Chondrocyte (in vitro differentiated cells): ENCODE measurements at places on chromosomes 7 and 10. TPM values are rescaled to one million over a fixed set of nuclear protein-coding genes. Genes with fewer than 3 reads are reported as not detected.
A peak's percentile ranks its signal among the peaks of the same experiment; 100 is the strongest.

Gene WAPL
- 28.6 to 34.3 TPM (median 29.1 TPM) in 3 replicates for total RNA-seq

Gene R3HCC1L
- 9.1 to 9.9 TPM (median 9.8 TPM) in 3 replicates for total RNA-seq

Gene BLNK
- not detected in 3 replicates for total RNA-seq

- peaks cover 18% of the 10 kb centered on the region for H3K36me3 ChIP-seq
- no peak overlapping the region for H3K27ac ChIP-seq
- peaks cover 13% of the 10 kb centered on the region for H3K4me1 ChIP-seq
- H3K4me3 ChIP-seq = no peak overlapping the region
- no peaks in the 10 kb centered on the region for H3K27me3 ChIP-seq
Measured at GRCh38 chr10:132701846-132702190, 84.1 kb downstream of the NKX6-2 start.

GRCh38 chr10:122521011-122521410, 39.5 kb upstream of the DMBT1 start:
- H3K27me3 ChIP-seq = no peaks in the 10 kb centered on the region
- peak overlapping the region; percentile 67 for H3K27ac ChIP-seq
- no peak for DNase-seq
- H3K4me1 ChIP-seq = peaks cover 20% of the 10 kb centered on the region

- peak overlapping the region; percentile 39 for H3K27ac ChIP-seq
- no peaks in the 10 kb centered on the region for H3K36me3 ChIP-seq
- no peaks in the 10 kb centered on the region for H3K27me3 ChIP-seq
- no peak for DNase-seq
- peaks cover 49% of the 10 kb centered on the region for H3K4me1 ChIP-seq
Measured at GRCh38 chr10:3625959-3626751, 158.9 kb downstream of the KLF6 start.

GRCh38 chr10:1440897-1441296, 296.4 kb downstream of the ADARB2 start:
- no peak overlapping the region for H3K27ac ChIP-seq

- no peaks in the 10 kb centered on the region for H3K4me1 ChIP-seq
- no peaks in the 10 kb centered on the region for H3K36me3 ChIP-seq
- H3K4me3 ChIP-seq = no peak overlapping the region
Measured at GRCh38 chr10:95168694-95169093, 25.3 kb upstream of the ACSM6 start.
